ENCODE measurements at places on chromosomes 6 and 20.

DNA sequence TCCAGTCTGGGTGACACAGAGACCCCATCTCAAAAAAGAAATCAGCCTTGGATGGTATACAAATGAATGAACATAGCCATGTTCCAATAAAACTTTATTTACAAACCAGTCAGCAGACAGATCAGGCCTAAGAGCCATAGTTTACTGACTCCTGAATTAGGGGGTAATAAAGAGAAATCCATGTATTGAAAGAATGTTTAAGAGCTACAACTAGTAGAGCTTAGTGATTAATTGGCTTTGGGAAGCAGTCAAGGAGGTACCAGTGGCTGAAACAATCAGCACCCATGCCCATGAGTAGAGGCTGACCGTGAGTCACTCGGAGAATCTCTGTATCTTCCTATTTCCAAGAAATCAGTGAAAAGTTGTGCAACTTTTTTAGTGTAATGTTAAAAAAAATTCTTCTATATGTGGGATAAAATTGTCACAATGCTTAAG is 223.6 kb upstream of the RREB1 start:
- no peak for DNase-seq

GRCh38 chr6:12113190-12113577 is 101.1 kb downstream of the HIVEP1 start:
- DNase-seq, result no peak

DNA sequence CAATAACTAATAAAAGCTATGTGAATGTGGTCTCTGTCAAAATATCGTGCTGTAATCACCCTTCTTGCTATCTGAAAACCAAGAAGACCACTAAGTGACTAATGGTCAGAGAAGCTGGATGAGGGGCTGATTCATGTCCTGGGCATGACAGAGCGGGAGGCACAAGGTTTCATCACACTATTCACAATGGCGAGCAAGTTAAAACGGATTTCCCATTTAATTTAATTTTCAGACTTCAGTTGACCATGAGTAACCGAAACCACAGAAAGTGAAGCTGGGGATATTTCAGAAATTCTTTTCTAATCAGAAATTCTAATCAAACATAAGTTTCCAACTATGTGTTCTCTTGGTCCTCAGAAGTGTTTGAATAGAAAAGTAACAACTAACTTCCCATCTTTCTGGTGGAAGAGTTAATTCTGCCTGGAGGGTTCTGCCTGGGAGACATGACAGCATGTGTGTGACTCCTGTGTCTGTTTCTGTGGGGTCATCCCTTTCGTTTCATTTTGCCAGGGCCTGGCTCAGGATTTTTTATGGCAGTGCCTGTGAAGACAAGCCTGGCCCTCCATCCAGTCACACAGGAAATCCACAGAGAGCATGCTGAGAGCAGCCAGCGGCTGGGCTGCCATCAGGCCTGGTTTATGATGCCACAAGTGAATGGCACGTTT is 98.9 kb downstream of the FAM120B start:
- no peak for DNase-seq

DNA sequence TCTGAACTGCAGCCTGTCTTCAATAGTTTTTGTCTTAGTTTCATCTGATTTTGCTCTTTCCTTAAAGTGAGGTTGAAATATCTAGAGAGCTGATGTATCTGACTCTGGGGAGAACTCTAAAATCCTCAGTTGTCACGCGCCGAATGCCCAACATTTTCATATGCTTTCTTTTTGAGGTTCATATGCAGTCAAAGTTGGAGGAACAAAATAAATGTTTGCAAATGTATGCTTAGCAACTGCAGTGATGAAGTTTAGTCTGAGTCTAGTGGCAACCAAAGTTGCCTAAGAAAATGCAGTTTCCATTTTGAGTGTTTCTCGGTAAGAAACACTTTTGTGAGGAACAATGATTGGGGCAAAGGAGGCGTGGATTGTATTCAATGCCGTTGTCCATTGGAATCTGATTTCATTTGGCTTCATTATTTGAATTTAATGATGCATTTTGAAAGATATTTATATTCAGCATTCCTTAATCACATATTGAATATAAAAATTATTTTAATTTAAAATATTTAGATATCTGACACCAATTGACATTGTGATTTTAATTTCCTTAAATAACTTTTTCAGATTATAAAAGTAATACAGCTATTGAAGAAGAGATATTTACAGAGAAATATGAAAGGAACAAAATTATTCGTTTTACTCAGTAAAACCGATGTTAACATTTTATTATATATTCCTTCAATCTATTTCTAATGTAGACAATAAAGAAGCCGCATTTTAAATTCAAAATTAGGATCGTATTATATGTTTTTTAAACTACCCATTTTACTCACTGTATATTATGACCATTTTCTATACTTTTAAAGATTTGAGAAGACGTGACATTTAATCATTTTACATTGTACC is 122.0 kb downstream of the PLEKHG1 start:
- no peak for DNase-seq

GRCh38 chr6:89023591-89024441 is 56.7 kb upstream of the PNRC1 start:
- no peak for DNase-seq

DNA sequence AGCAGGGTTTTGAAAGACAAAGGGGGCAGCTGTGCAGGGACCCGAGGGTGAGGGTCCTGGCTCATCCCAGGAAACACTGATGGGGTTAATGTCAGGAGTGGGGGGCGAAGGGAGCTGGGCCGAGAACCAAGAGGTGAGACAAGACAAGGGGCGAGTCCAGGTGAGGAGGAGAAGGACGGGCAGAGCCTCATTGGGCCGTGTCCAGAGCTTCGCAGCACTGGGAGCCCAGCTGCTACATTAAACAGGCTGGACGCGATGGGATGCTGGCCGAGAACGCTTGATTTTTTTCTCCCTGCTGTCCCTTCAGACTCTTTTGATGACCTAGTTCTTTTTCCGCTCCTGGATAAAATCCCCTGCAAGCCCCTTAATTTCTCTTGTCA is 172.8 kb upstream of the SNX9 start:
- DNase-seq, result no peak

DNA sequence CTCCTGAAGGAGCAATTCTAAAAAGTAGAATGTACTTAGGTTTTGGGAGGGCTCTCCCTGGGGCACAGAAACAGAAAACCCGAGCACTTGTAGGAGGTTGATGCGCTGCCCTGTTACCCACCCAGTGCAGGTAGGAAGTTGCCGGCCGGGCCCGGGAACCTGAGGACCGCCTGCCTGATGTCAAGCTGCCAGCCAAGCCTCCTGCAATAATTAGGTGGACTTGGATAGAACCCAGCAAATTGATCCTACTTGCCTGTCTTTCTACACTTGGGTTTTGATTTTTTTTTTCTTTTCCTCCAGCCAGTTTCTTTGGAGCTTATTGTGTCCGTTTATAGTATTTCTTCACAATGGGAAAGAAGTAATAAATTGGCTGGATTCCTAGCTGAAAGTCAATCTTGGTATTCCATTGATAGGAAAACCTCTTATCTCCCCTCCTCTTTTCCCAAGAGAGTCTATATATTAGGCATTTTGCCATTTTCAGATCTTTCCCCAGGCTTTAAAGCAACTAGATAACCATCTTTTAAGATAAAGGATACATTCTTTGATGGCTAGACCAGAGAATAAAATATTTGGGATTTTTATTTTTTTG is 78.3 kb upstream of the FYN start:
- no peak for DNase-seq

- DNase-seq, result no peak
Observed at GRCh38 chr6:170188571-170189001, 102.3 kb downstream of the DLL1 start.

- no peak for DNase-seq
Observed at GRCh38 chr6:18324706-18325042, 60.3 kb upstream of the DEK start.

DNA sequence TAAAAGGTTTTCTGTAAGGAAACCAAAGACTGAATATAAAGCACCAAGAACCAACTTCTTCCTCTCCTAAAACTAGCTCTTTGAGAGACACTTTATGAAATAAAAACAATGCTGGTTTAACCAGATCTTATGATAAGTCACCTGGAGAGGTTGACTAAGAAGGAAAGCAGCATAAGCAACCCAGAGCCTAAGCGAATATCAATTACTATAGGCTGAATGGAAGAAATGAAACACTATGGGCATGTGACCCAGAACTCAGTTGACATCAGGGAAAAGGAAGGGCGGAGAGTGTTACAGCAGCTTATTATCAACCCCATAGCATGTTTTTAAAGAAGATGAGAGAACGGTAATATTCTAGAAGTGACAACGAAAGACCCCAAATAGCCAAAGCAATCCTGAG is 94.1 kb upstream of the STMND1 start:
- DNase-seq, result no peak

GRCh38 chr6:109238396-109238795 is 143.1 kb downstream of the CEP57L1 start:
- DNase-seq, result no peak

GRCh38 chr6:22807261-22807660 is 237.9 kb downstream of the HDGFL1 start:
- no peak for DNase-seq

- DNase-seq, result no peak
Observed at GRCh38 chr20:62018437-62019143, 47.1 kb downstream of the TAF4 start.

- no peak for DNase-seq
Observed at GRCh38 chr6:53984163-53984562, 127.1 kb upstream of the MLIP start.

- no peak for DNase-seq
Observed at GRCh38 chr6:149318581-149319286, 1.2 kb downstream of the TAB2 start.

DNA sequence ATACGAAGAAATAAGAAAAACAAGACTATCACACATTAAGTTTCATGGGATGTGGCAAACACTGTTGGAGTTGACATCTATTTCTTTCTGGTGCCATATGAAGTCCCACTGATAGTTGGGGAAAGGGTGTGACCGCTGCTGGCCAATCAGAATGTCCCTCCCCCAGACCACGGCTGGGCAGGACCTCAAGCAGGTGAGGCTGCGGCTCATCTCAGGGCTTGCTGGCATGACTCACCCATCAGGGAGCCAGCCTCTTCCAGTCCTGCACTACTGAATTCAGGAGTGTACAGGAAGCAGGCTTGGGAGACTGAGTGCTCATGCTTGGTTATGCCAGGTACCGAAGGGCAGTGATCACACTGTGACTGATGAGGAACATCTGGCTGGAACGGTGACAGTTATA is 18.9 kb downstream of the PREP start:
- no peak for DNase-seq

- no peak for DNase-seq
Observed at GRCh38 chr6:112037783-112038216, 16.1 kb upstream of the CCN6 start.

DNA sequence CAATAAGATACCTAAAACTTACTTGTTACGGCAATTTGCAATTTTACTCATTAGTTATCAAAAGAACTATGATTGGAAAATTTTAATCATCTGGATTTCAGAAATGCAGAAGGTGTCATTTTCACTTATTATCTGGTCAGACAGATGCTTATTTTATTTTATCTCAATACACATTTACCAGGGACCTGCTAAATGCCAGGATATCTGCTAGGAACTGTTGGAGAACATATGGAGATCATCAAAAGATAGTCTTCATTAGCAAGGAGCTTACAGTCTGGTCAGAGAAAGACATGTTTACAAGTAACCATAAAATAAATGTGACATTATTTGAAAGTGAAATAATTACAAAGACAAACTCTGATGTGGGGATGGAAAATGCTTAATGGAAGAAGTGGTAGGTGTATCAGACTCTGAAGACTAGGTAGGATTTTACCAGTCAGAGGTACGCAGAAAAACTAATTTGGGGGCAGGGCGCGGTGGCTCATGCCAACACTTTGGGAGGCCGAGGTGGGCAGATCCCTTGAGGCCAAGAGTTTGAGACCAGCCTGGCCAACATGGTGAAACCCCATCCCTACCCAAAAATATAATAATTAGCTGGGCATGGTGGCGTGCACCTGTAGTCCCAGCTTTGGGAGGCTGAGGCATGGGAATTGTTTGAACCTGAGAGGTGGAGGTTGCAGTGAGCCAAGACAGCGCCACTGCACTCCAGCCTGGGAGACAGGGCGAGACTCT is 137.8 kb downstream of the MYB start:
- no peak for DNase-seq

DNA sequence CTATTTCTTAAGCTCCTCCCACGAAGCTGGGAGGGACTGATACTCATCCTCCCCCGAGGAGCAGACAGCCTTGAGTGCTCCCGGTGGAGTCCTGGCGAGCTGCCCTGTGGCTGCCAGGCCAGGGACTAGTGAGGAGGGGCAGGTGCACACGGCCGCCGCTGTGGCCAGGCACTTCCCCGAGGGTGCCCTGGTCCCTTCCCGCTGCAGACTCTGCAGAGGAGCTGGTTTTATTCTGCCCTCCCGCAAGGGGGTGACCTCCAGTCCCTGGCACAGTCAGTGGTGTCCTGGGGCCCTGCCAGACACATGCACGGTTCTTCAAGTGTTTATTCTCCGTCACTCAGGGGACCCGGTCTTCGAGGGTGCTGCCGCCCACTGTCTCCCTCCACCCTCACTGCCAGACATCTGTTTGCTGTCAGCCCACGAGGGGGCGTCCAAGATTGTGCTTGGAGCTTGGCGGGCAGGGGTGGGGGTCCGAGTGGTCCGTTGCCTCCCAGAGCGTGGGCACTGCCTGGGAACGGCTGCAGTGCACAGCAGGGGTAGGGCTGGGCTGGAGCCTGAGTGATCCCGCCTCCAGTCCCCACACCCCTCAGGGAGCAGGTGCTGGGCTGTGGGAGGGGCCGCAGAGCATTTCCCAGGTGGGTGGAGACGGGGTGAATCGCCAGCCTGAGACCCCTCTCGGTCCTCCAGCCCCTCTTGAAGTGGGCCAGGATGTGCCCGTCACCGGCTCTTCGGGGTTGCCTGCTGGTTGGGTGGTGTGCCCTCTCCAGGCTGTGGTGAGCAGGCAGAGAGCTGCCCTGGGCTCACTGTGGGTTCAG is 3.1 kb upstream of the CABLES2 start:
- DNase-seq, result peak; percentile 73

DNA sequence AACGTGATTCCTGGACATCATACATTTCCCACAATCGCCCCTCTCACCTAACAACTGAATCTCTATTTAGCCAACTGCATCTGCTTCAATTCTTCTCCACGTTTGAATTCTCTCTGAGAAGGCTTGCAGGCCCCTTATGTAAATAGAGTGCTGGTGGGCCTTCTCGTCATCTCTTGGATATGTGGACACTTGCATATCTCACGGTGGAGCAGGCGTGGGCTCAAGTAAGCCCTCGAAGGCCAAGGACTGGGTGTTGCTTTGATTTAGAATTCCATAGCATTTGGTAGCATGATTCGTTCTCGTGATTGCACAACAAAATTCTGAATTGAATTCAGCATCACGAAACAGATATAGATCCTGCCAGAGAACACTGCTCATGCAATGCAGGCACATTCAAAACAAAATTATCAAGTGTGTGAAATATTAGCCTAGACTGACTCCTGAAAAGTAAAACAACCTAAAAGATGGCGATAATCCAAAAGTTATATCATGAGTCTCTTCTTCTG is 613.6 kb downstream of the TFAP2A start:
- no peak for DNase-seq

- no peak for DNase-seq
Observed at GRCh38 chr6:28816339-28816908, 107.4 kb downstream of the TRIM27 start.

All from H9 (cell line).